HT-29 (cell line): ENCODE measurements at places on chromosomes 11 and 22. TPM values are rescaled to one million over a fixed set of nuclear protein-coding genes. Genes with fewer than 3 reads are reported as not detected.

GRCh38 chr11:102280245-102280833 lies 36.9 kb upstream of the BIRC3 start:
- peak; percentile 54 for DNase-seq

GRCh38 chr22:36286096-36286957 lies 33.4 kb downstream of the APOL1 start:
- DNase-seq, result peak; percentile 69

DNA sequence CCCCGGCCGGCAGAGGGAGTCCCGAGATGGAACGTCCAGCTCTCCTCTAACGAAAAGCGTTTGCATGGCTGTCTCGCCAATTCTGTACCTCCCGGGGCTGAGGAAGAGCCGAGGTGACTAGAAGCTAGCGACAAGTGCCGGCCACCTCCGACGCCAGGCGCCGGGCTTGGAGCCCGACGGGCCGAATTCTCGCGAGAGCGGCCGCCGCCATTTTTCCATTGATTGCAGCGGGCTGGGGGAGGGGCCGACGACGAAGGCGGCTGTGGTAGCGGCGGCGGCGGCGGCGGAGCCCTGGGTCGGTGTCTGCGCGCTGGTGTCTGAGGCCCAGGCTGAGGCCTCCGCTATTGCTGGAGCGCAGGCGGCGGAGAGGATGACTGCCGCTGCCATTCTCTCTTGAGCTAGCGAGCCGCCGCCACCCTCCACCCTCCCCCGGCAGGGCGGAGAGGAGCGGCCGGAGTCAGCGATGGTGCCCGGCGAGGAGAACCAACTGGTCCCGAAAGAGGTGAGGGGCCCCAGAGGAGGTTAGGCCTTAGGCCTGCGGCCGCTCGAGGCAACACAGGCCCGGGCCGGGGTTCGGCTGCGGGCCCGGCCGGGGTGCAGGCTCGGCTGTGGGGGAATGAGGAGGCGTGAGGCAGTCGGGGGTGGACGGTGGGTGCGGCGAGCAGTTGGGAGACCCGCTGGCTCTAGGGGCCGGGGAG lies at the start of gene USP47:
Gene USP47 (plus strand): TSS at position 250 of the 698 bp plus-strand sequence. CDS start 214 bp downstream, at position 464.
- DNase-seq, result peak; percentile 97

DNA sequence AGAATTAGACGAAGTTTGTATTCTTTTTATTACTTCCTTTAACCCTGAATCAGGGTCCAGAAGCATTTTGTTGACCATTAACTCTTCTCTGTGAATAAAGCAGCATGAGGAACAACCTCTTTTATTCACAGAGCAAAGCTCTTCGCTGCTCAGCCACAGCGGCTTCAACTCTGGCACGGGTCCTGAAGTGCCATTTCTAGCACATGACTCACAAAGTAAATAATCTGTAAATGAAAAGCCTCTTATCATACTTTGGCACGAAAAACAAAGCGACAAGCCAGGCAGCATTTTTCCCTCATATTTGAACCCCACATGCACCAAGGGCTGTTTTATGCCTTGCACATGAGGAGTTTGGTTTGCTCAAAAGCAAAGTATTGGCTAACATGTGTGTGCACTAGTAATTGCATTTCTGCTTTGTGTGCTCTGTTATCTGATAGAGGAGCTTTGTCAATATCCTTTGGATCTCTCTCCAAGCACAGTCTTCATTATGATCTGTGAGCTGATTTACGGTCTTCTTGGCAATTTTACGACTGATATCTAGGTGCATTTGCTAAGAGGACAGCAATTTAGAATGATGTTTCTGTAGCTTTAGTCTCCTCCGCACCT lies 33.0 kb upstream of the APOBEC3A start:
- peak; percentile 86 for DNase-seq

Gene OR52N4
- not detected in 2 replicates for total RNA-seq

- no peak for DNase-seq
These were observed 873.8 kb downstream of the BRD1 start for GRCh38 chr22:48953830-48954229.

GRCh38 chr22:36360871-36361383 lies 26.8 kb downstream of the MYH9 start:
- DNase-seq, result no peak
